ENCODE measurements at places on chromosomes 4 and X.

- DNase-seq, result no peak
These were observed 132.0 kb downstream of the ANK2 start for GRCh38 chr4:113181289-113182007.

DNA sequence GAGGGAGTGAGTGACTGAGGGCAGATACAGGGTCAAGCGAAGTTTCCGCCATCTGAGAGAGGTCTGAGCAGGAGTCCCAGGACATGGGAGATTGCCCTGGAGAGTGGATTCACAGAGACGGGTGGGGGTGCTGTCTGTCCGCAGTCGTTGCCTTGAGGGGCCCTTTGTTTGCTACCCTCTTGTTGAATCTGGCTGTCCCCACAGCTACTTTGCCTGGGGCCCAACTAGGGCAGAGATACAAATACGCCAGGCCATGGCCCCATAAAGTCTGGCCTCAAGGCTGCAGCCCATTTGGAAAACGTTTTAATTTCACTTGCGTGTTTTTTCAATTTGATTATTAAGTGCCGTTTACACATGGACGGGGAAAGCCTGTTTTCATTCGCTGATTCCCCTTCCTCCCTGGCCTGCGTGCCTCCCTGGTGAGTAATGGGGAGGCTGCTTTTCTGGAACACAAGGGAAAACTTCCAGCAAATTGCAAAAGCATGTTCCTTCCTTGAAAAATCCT, 134.4 kb downstream of the SMIM20 start:
- no peak for DNase-seq

- no peak for DNase-seq
These were observed 400.5 kb downstream of the RAPGEF2 start for GRCh38 chr4:159503236-159504008.

GRCh38 chrX:13279279-13280018, 40.4 kb downstream of the ATXN3L start:
- no peak for DNase-seq

- DNase-seq, result no peak
These were observed 6.2 kb downstream of the TMEM131L start for GRCh38 chr4:153472122-153473037.

- no peak for DNase-seq
These were observed 48.0 kb downstream of the USP46 start for GRCh38 chr4:52611030-52611555.

GRCh38 chr4:147910315-147910714, 178.4 kb downstream of the ARHGAP10 start:
- DNase-seq, result no peak

- no peak for DNase-seq
These were observed 8.2 kb upstream of the TRAM1L1 start for GRCh38 chr4:117093571-117093970.

All from stimulated activated CD8-positive, alpha-beta memory T cell treated with anti-CD3 and anti-CD28 coated beads, Interleukin-7, amount 100 ng/mL, for 1 hour (primary cell).